ENCODE measurements at places on chromosomes 6 and 20. TPM values are rescaled to one million over a fixed set of nuclear protein-coding genes. Genes with fewer than 3 reads are reported as not detected.

- H3K4me3 ChIP-seq, result no peak overlapping the region
- no peaks in the 10 kb centered on the region for H3K36me3 ChIP-seq
- no peaks in the 10 kb centered on the region for H3K4me1 ChIP-seq
- DNase-seq, result no peak
These were observed 88.3 kb upstream of the COL21A1 start for GRCh38 chr6:56335726-56336125.

- H3K4me1 ChIP-seq, result no peaks in the 10 kb centered on the region
- H3K27me3 ChIP-seq, result no peaks in the 10 kb centered on the region
- H3K36me3 ChIP-seq, result no peaks in the 10 kb centered on the region
- no peak overlapping the region for H3K4me3 ChIP-seq
- H3K27ac ChIP-seq, result no peak overlapping the region
These were observed 86.9 kb downstream of the SOBP start for GRCh38 chr6:107576852-107577251.

The BPIFB1 gene
- total RNA-seq, result not detected

- no peak overlapping the region for H3K27ac ChIP-seq
- H3K4me3 ChIP-seq, result no peak overlapping the region
- H3K36me3 ChIP-seq, result no peaks in the 10 kb centered on the region
- no peak for DNase-seq
These were observed 6.9 kb upstream of the CST11 start for GRCh38 chr20:23459461-23460150.

The LY6G6D gene
- not detected for total RNA-seq

DNA sequence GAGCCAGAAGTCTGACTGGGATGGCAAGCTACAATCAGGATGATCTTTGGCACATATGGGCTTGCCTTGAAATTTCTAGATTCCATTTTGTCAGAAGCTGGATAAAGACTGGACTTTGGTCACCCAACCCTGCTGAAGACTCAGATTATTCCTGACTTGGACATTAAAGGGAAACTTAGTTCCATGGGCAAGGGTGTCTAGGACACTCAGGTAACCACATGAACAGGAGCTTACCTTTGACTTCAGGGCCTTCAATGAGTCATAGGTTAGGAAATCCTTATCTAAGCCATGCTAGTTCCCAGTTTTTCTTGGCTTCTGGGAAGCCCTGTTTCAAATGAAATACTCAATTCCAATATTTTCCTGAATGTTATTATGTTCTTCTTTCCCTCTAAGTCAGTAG lies 28.5 kb upstream of the IFNGR1 start:
- no peaks in the 10 kb centered on the region for H3K36me3 ChIP-seq
- H3K4me3 ChIP-seq, result no peak overlapping the region
- no peaks in the 10 kb centered on the region for H3K4me1 ChIP-seq
- H3K27ac ChIP-seq, result no peak overlapping the region
- H3K27me3 ChIP-seq, result no peaks in the 10 kb centered on the region

All from naive thymus-derived CD4-positive, alpha-beta T cell (primary cell).